Esophagus squamous epithelium (tissue), 5 donors: ENCODE measurements at places on chromosomes 1 and 21.

DNA sequence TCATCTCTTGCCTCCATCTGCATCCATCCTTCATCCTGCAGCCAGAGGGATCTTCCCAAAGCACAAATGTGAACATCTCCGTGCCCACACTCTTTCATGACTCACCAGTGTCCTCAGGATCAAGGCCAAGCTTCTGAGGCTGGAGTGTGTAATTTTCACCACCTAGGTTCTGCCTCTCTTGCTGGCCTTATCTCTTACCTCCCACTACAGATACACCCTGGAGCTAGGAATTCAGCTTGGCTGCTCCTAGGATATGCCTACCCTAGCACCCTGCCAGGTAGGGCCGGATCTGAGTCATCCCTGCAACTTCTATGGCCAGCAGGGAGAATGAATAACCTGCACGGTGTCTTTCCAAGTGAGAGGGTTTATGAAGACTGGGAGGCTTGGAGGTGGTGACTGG is 208.7 kb upstream of the CSF3R start:
- no peak for DNase-seq

GRCh38 chr21:24781146-24781545 is 826.1 kb downstream of the MRPL39 start:
- no peak for DNase-seq

DNA sequence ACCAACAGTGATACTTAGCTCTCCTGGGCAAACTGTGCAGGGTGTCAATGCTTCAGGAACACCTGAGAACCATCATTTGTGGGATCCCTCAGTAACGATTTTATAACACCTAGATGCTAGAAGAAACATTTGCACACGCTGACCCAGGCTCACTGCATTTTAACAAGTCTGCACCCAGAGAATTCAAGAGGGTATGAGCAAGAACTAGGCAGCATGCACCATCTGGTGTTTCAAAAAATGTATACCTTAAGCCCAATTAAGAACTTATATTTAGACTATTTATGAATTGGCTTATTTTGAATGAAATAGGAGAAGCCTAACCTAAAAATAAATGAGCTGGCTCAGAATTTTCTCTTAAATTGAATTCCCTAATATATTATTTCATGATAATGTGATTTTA is 400.5 kb downstream of the GPATCH2 start:
- DNase-seq, result no peak

- no peak for DNase-seq
These were observed 209.8 kb upstream of the PRMT6 start for GRCh38 chr1:106846656-106847055.

DNA sequence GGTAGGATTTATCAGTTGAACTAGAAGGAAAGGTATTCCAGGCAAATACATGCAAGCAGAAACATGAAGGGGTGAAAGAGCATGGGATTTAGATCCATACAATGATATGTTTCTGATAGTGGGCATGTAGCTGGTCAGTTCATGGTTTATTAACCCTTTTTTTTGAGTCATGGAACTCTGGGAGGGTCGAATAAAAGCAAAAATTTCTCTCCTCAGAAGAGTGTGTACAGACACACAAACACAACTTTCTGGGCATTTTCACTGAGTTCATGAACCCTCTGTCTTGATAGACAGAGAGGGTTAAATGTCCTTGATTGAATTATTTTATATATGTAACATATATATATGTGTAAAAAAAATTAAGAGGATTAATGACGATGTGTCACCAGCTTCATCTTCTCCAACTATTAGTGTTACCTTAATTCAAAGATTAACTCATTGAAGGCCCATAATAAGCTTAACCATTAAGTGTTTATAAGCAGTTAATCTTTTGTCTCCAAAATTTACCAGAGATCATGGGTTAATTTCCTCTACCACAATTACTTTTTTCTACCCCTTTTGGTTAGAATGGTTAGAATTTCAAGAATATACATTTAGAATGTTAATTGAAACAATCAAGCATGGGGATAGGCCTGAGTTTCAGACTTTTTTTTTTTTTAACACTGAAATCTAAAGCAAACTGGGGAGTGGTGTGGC is 4.6 kb downstream of the JUN start:
- DNase-seq, result no peak
